K562 (cell line): ENCODE measurements at places on chromosomes 6 and 20. TPM values are rescaled to one million over a fixed set of nuclear protein-coding genes. Genes with fewer than 3 reads are reported as not detected.

Gene CNR1
- 1.5 and 1.9 TPM in 2 replicates for total RNA-seq

Gene UNC5CL
- total RNA-seq, result 0.64 and 0.78 TPM in 2 replicates

Gene TUBB1
- 1.9 and 3.9 TPM in 2 replicates for total RNA-seq

Gene NKAPL
- total RNA-seq, result not detected in 2 replicates

DNA sequence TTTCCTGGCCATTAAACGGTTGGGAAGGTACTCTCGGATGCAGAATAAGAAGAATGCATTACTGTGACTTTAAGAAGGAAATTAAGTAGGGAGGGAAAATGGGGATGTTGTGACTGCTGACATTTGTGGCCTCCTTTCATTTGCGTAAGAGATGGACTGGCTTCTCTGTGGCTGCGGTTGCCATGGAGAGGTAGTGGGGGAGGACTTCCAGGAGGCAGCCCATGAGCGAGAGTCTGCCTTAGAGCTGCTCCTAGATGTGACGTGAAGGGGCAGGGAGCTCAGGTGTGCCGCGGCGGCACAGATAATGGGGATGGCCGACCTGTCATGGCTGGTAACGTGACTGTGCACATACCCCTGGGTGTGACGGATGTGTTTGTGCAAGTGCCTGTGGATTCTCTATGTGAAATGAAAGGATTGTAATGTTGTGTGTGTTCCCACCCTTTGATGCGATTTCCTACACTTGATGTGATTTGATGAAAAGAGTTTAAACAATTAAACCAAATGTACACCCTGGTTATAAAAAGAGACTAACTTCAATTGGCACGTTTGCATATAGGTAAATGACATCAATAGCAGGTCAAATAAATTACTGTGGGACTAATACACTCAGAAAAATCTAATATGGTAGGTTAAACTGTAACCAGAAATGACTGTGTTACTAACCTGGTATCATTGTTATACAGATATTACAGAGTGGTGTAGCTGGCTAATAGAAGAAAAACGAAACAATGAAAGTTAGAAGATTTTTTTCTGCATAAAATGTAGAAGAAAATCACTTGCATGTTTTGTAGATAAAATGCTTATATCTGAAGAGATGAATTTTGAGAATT is 48.9 kb downstream of the HIVEP1 start:
- H3K27me3 ChIP-seq, result no peaks in the 10 kb centered on the region
- H3K4me1 ChIP-seq, result peaks cover 18% of the 10 kb centered on the region; the same call in 2 of the 3 replicates
- H3K36me3 ChIP-seq, result no peaks in the 10 kb centered on the region; the same call in 2 of the 3 replicates
- DNase-seq, result peak; percentile 50
- H3K4me3 ChIP-seq, result no peak overlapping the region

- H3K4me3 ChIP-seq, result no peak overlapping the region
- no peaks in the 10 kb centered on the region for H3K4me1 ChIP-seq
- no peak for DNase-seq
- H3K27me3 ChIP-seq, result peaks cover 2% of the 10 kb centered on the region; the same call in 1 of the 3 replicates
- no peak overlapping the region for H3K27ac ChIP-seq
Observed at GRCh38 chr6:105680131-105680530, 277.2 kb upstream of the PREP start.

GRCh38 chr6:156526081-156526480 is 251.1 kb upstream of the ARID1B start:
- no peaks in the 10 kb centered on the region for H3K4me1 ChIP-seq
- H3K4me3 ChIP-seq, result no peak overlapping the region
- no peaks in the 10 kb centered on the region for H3K36me3 ChIP-seq
- H3K27me3 ChIP-seq, result no peaks in the 10 kb centered on the region

DNA sequence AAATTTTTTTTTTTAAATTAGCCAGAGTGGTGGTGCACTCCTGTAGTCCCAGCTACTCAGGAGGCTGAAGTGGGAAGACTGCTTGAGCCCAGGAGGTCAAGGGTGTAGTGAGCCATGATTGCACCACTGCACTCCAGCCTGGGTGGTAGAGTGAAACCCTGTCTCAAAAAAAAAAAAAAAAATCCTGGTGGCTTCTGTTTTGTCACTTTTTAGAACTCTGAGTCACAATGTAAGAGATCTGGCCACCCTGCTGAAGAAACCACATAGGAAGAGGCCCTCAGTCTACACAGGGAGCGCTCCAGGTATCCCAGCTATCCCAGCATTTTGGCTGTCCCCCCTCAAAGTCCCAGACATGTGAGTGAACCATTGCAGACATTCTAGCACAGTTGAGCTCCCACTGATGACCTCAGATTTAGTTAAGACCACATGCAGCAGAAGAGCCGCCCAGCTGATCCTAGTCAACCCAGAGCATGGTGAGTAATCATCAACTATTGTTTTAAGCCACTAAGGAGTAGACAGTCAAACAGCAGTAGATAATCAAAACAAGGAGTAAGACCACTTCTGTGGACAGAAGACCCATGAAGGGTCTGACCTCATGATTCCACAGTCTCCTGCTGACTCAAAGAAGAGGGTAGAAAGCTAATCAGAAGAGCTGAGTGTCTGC is 12.7 kb upstream of the ARFGEF2 start:
- DNase-seq, result no peak
- H3K36me3 ChIP-seq, result no peaks in the 10 kb centered on the region
- H3K4me3 ChIP-seq, result no peak overlapping the region
- H3K27ac ChIP-seq, result no peak overlapping the region
- H3K4me1 ChIP-seq, result no peaks in the 10 kb centered on the region

- no peak overlapping the region for H3K27ac ChIP-seq
- no peaks in the 10 kb centered on the region for H3K4me1 ChIP-seq
- no peak overlapping the region for H3K4me3 ChIP-seq
- no peak for DNase-seq
Observed at GRCh38 chr6:144675231-144675861, 390.2 kb downstream of the UTRN start.

- no peaks in the 10 kb centered on the region for H3K27me3 ChIP-seq
- H3K4me3 ChIP-seq, result no peak overlapping the region
- no peaks in the 10 kb centered on the region for H3K4me1 ChIP-seq
- H3K36me3 ChIP-seq, result no peaks in the 10 kb centered on the region
- no peak overlapping the region for H3K27ac ChIP-seq
Observed at GRCh38 chr6:91580635-91581034, 993.8 kb upstream of the MAP3K7 start.

Gene ZSCAN16
- not detected in 2 replicates for total RNA-seq

DNA sequence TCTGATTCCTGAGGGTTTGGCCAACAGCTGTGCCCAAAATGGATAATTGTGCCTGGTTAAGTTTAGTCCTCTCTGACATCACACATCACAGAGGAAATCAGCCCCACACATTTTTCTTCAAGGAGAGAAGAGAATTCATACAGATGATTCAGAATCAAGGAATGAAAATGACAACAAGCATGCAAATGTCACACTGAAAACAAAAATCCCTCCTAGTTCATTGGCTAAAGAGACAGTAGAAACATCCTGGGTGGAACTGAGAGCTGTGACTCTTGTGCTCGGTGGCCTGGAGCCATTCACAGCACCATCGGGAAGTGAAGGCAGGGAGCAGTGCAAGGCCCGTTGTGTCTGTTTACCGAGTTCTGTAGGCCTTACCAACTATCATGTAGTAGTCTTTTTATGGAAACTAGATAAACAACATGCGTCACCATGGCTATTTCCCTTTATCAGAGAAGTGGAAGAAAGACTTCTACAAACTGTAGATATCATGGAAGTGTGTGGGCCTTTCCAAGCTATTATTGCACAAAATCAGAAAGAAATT is 81.7 kb upstream of the TENT5A start:
- no peaks in the 10 kb centered on the region for H3K36me3 ChIP-seq
- no peak overlapping the region for H3K4me3 ChIP-seq
- no peak for DNase-seq
- no peaks in the 10 kb centered on the region for H3K27me3 ChIP-seq
- no peaks in the 10 kb centered on the region for H3K4me1 ChIP-seq

GRCh38 chr6:165497472-165497871 is 165.6 kb downstream of the PDE10A start:
- no peaks in the 10 kb centered on the region for H3K36me3 ChIP-seq
- no peak overlapping the region for H3K27ac ChIP-seq
- H3K27me3 ChIP-seq, result no peaks in the 10 kb centered on the region
- no peaks in the 10 kb centered on the region for H3K4me1 ChIP-seq
- H3K4me3 ChIP-seq, result no peak overlapping the region
- no peak for DNase-seq

DNA sequence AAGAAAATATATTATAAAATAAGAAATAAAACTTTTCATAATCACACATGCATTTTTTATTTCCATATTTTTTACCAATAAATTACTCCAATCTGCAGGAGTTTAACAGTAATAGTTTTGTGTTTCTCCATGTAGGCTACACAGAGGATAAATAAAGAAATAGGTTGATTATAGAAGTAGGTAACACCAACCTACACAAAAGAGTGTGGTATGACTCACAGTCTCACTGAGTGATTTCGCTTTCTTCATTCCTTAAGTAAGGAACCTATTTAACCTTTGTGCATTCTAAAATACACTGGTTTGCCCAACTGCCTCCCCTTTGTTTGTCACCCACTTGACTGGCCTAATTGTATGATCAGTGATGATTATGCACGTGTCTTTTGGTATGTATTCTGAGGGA is 244.2 kb upstream of the RIMS1 start:
- no peaks in the 10 kb centered on the region for H3K36me3 ChIP-seq
- no peaks in the 10 kb centered on the region for H3K4me1 ChIP-seq
- no peaks in the 10 kb centered on the region for H3K27me3 ChIP-seq
- DNase-seq, result no peak
- no peak overlapping the region for H3K4me3 ChIP-seq

DNA sequence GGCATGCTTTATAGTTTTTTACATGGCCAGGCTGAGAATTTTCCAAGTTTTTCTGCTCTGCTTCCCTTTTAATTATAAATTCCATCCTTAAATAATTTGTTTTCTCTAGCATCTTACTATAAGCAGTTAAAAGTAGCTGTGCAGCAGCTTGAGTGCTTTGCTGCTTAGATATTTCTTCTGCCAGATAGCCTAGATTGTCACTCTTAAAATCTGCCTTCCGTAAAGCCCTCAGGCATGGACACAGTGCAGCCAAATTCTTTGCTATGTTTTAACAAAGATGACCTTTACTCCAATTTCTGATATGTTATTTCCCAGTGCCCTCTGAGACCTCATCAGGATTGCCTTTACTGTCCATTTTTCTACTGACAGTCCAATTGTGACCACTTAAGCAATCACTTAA is 92.6 kb upstream of the SGK1 start:
- no peak for DNase-seq
- no peaks in the 10 kb centered on the region for H3K36me3 ChIP-seq
- H3K4me1 ChIP-seq, result no peaks in the 10 kb centered on the region

Gene TPD52L2
- total RNA-seq, result 94.2 and 95.4 TPM in 2 replicates

Gene PI16
- total RNA-seq, result 0.18 TPM in 1 of 2 replicates, not detected in the other
